Lung (tissue), 17 donors: ENCODE measurements at places on chromosomes 1 and 21. TPM values are rescaled to one million over a fixed set of nuclear protein-coding genes. Genes with fewer than 3 reads are reported as not detected.

The SRRM1 gene
- total RNA-seq: 95.8 TPM

DNA sequence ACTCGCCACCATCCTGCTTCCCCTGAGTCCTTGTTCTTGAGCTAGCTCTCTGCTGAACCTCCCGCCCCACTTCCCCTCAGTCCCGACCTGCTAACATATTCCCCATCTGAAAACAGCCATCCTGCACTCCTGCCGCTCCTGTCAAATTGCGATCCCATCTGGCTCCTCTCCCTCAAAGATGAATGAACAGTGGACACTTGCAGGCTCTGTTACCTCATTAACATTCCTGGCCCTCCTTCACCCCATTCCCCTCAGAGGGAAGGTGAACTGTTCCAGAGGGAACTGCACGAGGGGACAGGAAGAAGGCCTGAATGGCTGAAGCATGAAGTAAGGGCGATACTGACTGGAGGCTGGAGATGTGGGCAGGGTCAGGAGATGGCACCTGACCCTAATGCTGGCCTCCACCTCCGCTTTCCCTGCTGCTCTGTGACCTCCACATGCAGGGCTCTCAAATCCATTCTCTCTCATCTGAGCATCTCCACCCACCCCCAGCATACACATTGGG lies 7.4 kb upstream of the CELSR2 start:
- H3K4me1 ChIP-seq: peaks cover 25% of the 10 kb centered on the region
- no peak overlapping the region for H3K27ac ChIP-seq
- no peak for DNase-seq
- no peaks in the 10 kb centered on the region for H3K27me3 ChIP-seq
- H3K4me3 ChIP-seq: no peak overlapping the region

The MIXL1 gene
- not detected for total RNA-seq

DNA sequence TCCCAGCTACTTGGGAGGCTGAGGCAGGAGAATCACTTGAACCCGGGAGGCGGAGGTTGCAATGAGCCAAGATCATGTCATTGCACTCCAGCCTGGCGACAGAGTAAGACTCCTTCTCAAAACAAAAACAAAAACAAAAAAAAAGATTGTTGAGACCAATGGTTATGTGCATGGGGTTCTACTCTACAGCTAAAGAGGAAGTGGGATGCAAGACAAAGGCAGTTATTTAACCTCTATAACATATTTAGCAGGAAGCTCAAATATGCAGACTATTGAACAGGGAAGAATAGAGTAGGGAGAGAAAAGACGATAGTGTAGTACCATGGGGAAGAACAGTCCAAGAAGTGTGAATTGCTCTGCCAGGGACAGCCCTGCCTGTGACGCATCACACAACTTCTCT lies 227.7 kb downstream of the SMYD3 start:
- H3K27me3 ChIP-seq: no peaks in the 10 kb centered on the region
- no peak for DNase-seq
- no peaks in the 10 kb centered on the region for H3K4me1 ChIP-seq
- H3K27ac ChIP-seq: no peak overlapping the region
- no peak overlapping the region for H3K4me3 ChIP-seq

DNA sequence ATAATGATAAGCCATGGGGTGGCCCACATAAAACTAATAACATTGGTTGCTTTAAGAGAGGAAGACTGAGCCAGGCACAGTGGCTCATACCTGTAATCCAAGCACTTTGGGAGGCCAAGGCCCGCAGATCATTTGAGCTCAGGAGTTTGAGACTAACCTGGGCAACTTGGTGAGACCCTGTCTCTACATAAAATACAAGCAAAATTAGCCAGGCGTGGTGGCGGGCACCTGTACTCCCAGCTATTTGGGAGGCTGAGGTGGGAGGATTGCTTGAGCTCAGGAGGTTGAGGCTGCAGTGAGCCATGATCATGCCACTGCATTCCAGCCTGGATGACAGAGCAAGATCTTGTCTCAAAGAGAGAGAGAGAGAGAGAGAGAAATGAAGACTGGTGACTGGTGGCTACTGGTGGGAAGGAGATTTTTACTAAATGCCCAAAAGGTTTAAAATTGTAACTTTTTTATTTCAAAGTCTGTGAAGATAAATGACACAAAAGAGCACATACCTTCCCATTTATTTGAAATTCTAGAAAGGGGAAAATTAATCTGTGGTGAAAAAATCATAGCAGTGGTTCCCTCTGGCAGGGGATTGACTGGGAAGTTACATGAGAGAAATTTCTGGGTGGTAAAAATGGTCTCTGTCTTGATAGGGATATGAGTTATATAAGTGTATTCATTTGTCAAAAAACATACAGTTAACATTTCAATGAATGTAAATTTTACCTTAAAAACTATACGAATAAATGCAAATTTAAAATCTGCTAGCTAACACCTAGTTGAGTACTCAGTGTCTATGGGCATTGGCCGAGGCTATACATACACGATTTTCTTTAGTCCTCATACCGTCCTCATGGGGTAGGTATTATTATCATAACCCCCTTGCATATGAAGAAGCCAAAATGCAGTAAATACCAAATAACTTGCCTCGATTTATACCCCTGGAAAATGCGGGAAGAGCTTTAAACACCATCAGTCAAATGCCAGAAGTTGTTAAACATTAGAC lies 2.2 kb upstream of the NBPF1 start:
- no peaks in the 10 kb centered on the region for H3K27me3 ChIP-seq
- H3K4me3 ChIP-seq: no peak overlapping the region
- peaks cover 3% of the 10 kb centered on the region for H3K36me3 ChIP-seq
- DNase-seq: no peak
- H3K4me1 ChIP-seq: no peaks in the 10 kb centered on the region

The FRRS1 gene
- total RNA-seq: 11.3 TPM

DNA sequence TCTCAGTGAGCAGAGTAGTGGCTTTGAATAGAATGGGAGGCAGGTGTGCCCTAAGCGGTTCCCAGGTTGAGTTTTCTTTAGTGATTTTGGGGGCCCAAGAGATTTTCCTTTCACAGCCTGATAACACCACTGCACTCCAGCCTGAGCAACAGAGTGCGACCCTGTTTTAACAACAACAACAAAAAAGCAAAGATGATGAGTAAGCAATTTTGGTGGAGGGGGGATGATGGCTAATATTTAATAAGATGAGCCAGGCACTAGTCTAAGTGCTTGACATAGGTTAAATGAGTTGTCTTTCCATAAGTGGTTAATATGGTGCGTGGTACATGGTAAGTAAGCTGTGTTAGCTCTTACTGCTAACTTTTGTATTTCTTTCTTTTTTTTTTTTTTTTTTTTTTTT lies 2.0 kb downstream of the RNPEP start:
- H3K4me1 ChIP-seq: peaks cover 11% of the 10 kb centered on the region
- H3K4me3 ChIP-seq: no peak overlapping the region
- no peaks in the 10 kb centered on the region for H3K36me3 ChIP-seq
- H3K27ac ChIP-seq: no peak overlapping the region
- DNase-seq: no peak

DNA sequence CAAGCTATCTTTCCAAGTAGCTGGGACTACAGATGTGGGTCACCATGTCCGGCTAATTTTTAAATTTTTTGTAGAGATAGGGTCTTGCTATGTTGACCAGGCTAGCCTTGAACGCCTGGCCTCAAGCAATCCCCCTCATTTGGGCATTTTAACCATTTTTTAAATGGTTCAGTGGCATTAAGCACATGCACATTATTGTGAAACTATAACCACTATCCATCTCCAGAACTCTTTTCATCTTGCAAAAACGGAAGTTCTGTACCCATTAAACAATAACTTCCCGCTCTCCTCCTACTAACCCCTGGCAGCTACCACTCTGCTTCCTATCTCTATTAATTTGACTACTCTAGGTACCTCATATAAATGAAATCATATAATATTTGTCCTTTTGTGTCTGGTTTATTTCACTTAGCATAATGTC lies 4.8 kb upstream of the IL6R start:
- no peak for DNase-seq
- H3K27ac ChIP-seq: no peak overlapping the region
- H3K4me1 ChIP-seq: peaks cover 7% of the 10 kb centered on the region
- no peak overlapping the region for H3K4me3 ChIP-seq
- H3K27me3 ChIP-seq: peaks cover 7% of the 10 kb centered on the region

DNA sequence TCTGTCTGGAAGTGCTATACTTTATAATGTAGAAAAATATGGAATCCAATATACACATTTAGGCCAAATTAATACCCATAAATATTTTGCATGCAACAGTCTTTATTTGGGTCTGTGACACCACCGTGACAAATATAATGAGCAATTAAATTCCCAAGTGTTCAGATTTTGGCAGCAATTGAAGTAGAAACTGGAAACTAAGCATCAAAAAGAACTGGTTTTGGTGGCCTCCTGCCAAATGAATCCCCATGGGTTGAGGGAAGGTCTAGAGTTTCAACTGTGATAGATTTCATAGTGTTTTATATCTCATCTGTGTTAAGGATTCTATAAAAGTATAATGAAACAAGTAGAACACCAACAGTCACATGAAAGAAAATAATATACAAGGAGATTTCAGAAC lies 88.4 kb downstream of the DPYD start:
- no peak overlapping the region for H3K27ac ChIP-seq
- no peak for DNase-seq
- H3K4me1 ChIP-seq: no peaks in the 10 kb centered on the region
- H3K27me3 ChIP-seq: no peaks in the 10 kb centered on the region
- no peak overlapping the region for H3K4me3 ChIP-seq

GRCh38 chr1:190320952-190321351 lies 156.7 kb downstream of the BRINP3 start:
- no peak overlapping the region for H3K4me3 ChIP-seq
- H3K27ac ChIP-seq: no peak overlapping the region
- H3K27me3 ChIP-seq: no peaks in the 10 kb centered on the region
- peak; percentile 8 for DNase-seq
- H3K36me3 ChIP-seq: no peaks in the 10 kb centered on the region
- H3K4me1 ChIP-seq: no peaks in the 10 kb centered on the region

DNA sequence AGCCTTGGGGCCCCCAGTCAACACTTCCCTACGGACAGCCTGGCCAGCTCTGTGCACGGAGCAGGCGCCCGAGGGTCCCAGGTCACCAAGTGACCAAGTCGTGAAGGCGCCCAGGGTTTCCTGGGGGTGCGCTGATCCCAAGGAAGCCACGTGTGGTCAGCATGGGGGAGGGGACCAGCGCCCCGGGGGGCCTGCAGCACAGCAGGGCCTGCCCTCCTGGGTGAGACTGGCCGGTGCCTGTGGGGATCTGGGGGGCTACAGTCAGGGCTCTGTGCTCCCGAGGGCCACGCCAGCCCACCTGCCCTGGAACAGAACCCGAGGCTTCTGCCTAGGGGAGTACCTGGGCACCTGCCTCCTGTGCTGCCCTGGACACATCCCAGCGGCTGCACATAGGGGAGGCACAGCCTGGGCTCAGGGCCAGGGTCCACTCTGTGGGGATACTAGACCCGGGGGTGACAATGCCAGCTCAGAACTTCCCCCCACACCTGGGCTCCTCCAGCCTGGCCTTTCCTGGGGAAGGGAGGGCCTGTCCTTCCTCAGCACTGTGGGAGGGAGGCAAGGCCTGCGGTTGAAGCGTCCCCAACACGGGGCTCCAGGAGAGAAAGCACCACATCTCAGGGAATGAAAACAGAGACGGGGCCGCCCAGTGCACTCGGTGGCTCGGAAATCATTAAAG lies 6.2 kb upstream of the POFUT2 start:
- H3K4me3 ChIP-seq: no peak overlapping the region
- H3K27me3 ChIP-seq: no peaks in the 10 kb centered on the region
- peak overlapping the region; percentile 96 for H3K27ac ChIP-seq

GRCh38 chr1:226798427-226799411 lies 59.6 kb upstream of the ITPKB start:
- H3K4me1 ChIP-seq: no peaks in the 10 kb centered on the region
- peak overlapping the region; percentile 87 for H3K27ac ChIP-seq
- H3K4me3 ChIP-seq: no peak overlapping the region

DNA sequence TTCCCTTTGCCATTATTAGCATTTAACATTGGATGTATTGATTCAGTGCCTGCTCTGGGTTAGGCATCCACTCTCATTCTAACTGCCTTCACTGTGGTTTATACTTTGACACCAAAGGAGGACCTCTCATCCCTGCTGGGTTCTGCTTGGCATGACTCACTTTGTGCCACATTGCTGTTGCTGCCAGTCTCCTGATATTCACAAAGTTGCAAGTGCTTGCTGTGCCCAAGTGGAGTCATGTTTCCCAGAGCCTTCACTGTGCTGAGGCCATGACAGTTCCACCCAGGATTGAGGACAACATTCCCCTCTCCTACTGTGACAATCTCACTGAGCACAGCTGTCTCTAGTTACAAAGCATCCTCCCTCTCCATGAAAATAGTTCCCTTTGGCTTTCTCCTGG lies 519.9 kb upstream of the USP24 start:
- no peak overlapping the region for H3K27ac ChIP-seq
- H3K4me1 ChIP-seq: no peaks in the 10 kb centered on the region
- DNase-seq: no peak

The RNF223 gene
- 0.54 TPM for total RNA-seq

DNA sequence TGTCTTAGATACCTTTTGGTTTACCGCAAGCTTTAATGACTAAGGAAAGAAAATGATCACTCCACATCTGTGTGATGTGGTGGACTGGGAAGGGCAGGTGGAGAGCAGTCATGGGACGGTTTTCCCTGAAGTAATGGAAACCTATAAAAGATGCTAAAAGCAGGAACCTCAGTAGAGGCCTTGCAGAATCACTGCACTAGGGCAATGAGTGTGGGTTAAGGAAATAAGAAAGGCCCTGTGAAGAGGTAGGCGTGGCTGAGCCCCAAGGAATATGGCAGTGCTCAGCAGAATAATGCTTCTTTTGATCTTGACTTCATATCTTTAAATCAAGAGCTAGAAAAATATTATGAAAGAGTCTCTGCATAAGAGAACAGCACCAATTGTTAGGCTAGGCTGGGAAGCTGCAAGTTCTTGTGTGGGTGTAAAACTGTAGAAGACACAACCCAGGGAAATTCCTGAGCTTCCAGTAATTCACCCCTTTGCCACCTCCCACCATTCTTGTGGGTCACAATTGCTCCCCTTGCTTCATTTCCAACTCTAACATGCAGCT lies 49.9 kb downstream of the CLCA4 start:
- DNase-seq: peak; percentile 38
- no peaks in the 10 kb centered on the region for H3K36me3 ChIP-seq
- no peak overlapping the region for H3K27ac ChIP-seq
- H3K4me1 ChIP-seq: no peaks in the 10 kb centered on the region

GRCh38 chr1:71509051-71509595 lies 428.3 kb upstream of the ZRANB2 start:
- no peak for DNase-seq
- H3K27ac ChIP-seq: no peak overlapping the region

The S100A7A gene
- not detected for total RNA-seq

GRCh38 chr1:26028490-26028980 lies 7.0 kb downstream of the EXTL1 start:
- no peak for DNase-seq
- H3K27ac ChIP-seq: no peak overlapping the region
- H3K27me3 ChIP-seq: no peaks in the 10 kb centered on the region
- H3K36me3 ChIP-seq: no peaks in the 10 kb centered on the region

GRCh38 chr1:48030211-48030610 lies 33.0 kb upstream of the TRABD2B start:
- no peaks in the 10 kb centered on the region for H3K36me3 ChIP-seq
- no peak for DNase-seq
- H3K4me3 ChIP-seq: no peak overlapping the region
- no peaks in the 10 kb centered on the region for H3K4me1 ChIP-seq
- H3K27me3 ChIP-seq: no peaks in the 10 kb centered on the region
- no peak overlapping the region for H3K27ac ChIP-seq

The RHD gene
- total RNA-seq: 2.2 TPM
